ENCODE measurements at places on chromosomes 6 and 20.

DNA sequence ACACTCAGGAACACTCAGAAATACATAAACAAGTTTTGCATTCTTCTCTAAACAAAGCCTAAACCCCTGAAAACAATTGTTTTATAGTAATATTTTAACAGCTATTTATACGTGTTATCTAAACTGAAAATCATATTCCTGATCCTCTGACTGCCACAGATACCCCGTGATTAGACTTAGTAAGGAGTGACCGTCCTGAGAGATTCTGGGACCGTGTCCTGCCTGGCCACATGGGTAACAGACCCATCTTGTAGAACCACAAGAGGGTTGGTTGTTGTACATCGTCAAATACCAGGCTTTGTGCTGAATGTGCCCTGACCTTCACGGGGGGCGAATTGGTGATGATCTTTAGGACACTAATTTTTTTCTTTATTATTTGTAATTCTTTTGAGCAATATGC lies 214.4 kb downstream of the TMEM242 start:
- no peaks in the 10 kb centered on the region for H3K36me3 ChIP-seq
- no peak for DNase-seq
- H3K27me3 ChIP-seq = no peaks in the 10 kb centered on the region
- H3K4me1 ChIP-seq = peaks cover 5% of the 10 kb centered on the region

- H3K36me3 ChIP-seq = no peaks in the 10 kb centered on the region
- DNase-seq = no peak
- peaks cover 3% of the 10 kb centered on the region for H3K4me1 ChIP-seq
- H3K4me3 ChIP-seq = no peak overlapping the region
- no peak overlapping the region for H3K27ac ChIP-seq
Measured at GRCh38 chr6:35808688-35809087, 3.5 kb downstream of the LHFPL5 start.

- no peaks in the 10 kb centered on the region for H3K27me3 ChIP-seq
- H3K27ac ChIP-seq = no peak overlapping the region
- H3K4me3 ChIP-seq = no peak overlapping the region
- H3K4me1 ChIP-seq = peaks cover 15% of the 10 kb centered on the region
- H3K36me3 ChIP-seq = no peaks in the 10 kb centered on the region
- no peak for DNase-seq
Measured at GRCh38 chr6:37693546-37694250, 4.0 kb downstream of the MDGA1 start.

DNA sequence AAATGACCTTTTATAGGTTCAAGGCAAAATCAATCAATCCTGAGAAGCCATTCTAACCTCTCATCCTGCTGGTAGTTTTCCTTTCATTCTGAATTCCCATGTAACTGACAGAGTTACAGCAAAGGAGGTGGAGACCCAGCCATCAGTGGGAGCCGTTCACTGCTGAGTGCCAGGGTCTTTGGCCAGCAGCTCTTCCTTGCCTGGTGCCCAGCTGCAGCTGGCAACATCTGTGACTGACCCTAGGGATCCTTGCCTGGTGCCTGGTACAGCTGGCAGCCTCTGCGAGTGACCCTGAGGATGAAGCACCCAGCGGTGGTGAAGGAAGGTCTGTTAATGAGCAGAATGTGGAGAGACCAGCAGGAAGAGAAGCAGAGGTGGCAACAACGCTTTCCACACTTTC lies 314.6 kb downstream of the THBS2 start:
- no peaks in the 10 kb centered on the region for H3K36me3 ChIP-seq
- no peaks in the 10 kb centered on the region for H3K4me1 ChIP-seq

DNA sequence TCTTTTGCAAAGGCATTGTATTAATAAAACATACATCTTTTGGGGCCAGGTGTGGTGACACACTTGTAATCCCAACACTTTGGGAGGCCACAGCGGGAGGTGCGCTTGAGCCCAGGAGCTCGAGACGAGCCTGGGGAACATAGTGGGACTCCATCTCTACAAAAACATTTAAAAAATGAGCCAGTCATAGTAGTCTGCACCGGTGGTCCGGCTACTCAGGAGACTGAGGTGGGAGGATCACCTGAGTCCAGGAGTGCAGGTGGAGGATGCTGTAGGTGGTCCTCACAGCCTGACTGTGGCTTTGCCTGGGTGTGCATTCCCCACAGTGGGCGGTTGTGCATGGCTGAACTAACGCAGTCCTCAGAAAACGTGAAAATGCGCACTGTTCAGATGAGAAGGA lies 162.5 kb downstream of the DLL1 start:
- H3K4me1 ChIP-seq = peaks cover 4% of the 10 kb centered on the region
- H3K36me3 ChIP-seq = no peaks in the 10 kb centered on the region
- no peak overlapping the region for H3K4me3 ChIP-seq
- no peak overlapping the region for H3K27ac ChIP-seq

DNA sequence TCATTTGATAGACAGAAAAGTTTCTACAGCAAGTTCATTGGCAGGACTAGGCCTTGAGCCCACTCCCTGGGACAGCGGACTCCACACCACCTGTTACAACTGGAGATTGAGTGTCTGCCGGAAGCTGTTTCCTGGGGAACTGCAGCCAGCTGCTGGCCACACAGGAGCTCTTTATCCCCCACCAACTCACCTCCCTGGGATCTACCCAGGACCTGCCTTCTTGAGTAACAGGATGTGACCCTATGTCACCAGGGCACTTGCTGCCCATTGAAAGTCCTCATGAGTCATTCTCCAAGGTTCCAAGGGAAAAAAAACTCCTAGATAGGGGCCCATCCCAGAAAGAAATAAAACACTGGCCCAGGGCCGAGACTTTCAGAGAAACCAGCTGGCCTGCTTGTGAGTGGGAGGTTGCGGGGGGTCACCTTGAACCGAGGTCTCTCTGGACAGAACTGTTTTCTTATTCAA lies 37.4 kb upstream of the SLC9A8 start:
- H3K27me3 ChIP-seq = no peaks in the 10 kb centered on the region
- no peak overlapping the region for H3K4me3 ChIP-seq
- no peaks in the 10 kb centered on the region for H3K36me3 ChIP-seq
- H3K27ac ChIP-seq = no peak overlapping the region
- peak; percentile 31 for DNase-seq

GRCh38 chr6:131924881-131925474 lies 26.2 kb downstream of the CCN2 start:
- H3K4me1 ChIP-seq = peaks cover 16% of the 10 kb centered on the region
- no peaks in the 10 kb centered on the region for H3K36me3 ChIP-seq
- no peaks in the 10 kb centered on the region for H3K27me3 ChIP-seq

DNA sequence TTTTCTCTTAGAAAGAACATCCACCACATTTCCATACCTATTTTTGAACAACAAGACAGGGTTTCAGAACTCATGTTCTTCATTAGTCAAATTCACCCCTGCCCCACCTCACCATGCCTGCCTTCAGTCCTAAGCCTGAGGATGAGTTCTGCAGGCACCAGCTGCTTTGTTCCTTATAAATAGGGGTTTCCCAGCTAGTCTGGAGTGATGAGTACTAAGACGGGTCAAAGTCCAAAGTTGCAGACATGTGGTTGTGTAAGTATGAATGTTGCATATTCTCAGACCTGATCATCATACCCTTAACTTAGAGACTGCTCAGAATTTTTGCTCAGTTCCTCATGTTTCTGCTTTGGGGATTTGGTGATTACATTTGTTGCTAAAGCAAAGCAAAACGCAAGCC lies 257.7 kb upstream of the CDYL start:
- no peak overlapping the region for H3K27ac ChIP-seq
- H3K4me1 ChIP-seq = no peaks in the 10 kb centered on the region
- H3K36me3 ChIP-seq = no peaks in the 10 kb centered on the region

GRCh38 chr20:44271915-44272663 lies 25.0 kb downstream of the GDAP1L1 start:
- H3K4me1 ChIP-seq = no peaks in the 10 kb centered on the region
- H3K27ac ChIP-seq = no peak overlapping the region
- no peaks in the 10 kb centered on the region for H3K27me3 ChIP-seq
- DNase-seq = no peak
- H3K36me3 ChIP-seq = peaks cover 6% of the 10 kb centered on the region

GRCh38 chr20:26243731-26244130 lies 547.1 kb upstream of the ZNF337 start:
- no peaks in the 10 kb centered on the region for H3K4me1 ChIP-seq
- DNase-seq = no peak
- H3K4me3 ChIP-seq = no peak overlapping the region

DNA sequence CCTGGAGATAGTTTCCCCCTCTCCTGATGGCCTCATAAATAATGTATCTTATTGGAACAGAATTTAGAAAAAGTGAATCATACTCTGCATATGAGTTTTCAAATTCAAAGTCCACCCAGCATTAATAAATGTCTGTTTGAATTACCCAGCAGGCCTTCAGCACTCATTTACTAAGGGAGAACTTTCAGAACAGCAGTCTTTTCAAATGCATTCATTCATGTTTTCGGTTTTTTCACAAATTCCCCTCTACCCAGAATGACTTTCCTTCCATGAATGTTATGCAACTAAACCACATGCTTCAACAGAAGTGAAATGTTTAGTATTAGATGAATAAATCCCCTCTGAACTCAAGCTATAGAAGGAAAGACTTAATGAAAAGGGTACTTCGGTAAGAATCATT lies 92.4 kb downstream of the RTN4IP1 start:
- DNase-seq = no peak
- H3K27ac ChIP-seq = no peak overlapping the region
- no peaks in the 10 kb centered on the region for H3K4me1 ChIP-seq
- H3K36me3 ChIP-seq = no peaks in the 10 kb centered on the region

GRCh38 chr6:16406966-16407365 lies 168.6 kb downstream of the GMPR start:
- H3K36me3 ChIP-seq = no peaks in the 10 kb centered on the region
- no peak overlapping the region for H3K4me3 ChIP-seq
- peaks cover 59% of the 10 kb centered on the region for H3K4me1 ChIP-seq
- H3K27ac ChIP-seq = no peak overlapping the region
- no peaks in the 10 kb centered on the region for H3K27me3 ChIP-seq

- H3K36me3 ChIP-seq = no peaks in the 10 kb centered on the region
- H3K4me3 ChIP-seq = no peak overlapping the region
- H3K27ac ChIP-seq = peak overlapping the region; percentile 21
- H3K4me1 ChIP-seq = peaks cover 19% of the 10 kb centered on the region
- no peak for DNase-seq
- H3K27me3 ChIP-seq = no peaks in the 10 kb centered on the region
Measured at GRCh38 chr6:74936886-74937285, 269.0 kb downstream of the COL12A1 start.

DNA sequence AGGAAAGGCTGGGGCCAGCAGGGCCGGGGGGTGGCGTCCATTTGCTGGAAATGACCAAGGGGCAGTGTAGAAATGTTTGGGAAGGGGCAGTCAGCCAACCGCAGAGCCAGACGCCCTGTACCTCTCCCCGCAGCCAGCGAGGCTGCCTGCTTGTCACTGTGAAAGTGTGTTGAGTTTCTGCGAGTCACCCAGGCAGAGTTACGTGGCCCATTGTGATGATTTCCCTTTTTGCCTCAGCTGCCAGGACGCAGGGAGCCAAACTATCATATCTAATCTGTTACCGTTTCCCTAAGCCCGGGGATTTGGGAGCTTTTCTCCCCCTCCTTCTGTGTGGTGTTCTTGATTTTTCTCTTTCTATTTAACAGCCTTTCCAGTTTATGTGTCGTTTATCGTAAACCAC lies 67.9 kb upstream of the STX16 start:
- H3K4me3 ChIP-seq = no peak overlapping the region
- no peak for DNase-seq
- no peaks in the 10 kb centered on the region for H3K27me3 ChIP-seq
- no peak overlapping the region for H3K27ac ChIP-seq
- no peaks in the 10 kb centered on the region for H3K36me3 ChIP-seq

DNA sequence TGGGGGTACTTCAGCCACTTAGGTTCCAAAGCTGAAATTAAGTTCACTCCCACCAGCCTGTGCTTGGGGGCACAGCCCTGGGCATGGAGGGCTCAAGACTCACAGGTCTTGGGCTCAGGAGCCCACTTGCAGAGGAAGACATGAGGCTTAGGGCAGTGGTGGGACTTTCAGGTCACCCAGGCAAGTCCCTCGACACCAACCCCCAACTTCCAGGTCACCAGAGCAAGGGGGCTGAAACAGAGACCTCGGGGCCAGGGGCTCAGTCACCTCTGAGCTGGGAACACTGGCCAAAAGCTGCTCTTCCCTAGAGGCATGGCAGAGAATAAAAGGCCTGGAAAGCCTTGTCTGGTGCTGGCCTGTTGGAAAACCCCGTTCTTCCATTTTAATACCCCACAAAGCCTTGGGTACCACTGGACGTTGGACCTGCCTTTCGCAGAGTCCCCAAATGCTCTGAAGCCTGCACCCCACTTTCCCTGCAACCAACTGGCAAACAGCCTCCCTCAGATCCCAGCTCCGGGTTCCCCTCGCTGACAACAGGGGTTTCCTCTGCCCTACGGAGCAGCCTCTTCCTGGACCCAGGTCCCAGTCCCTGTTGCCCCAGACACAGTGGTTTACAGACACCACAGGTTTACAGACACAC lies 160.9 kb upstream of the PMEPA1 start:
- no peaks in the 10 kb centered on the region for H3K4me1 ChIP-seq
- no peak overlapping the region for H3K27ac ChIP-seq
- H3K4me3 ChIP-seq = no peak overlapping the region
- H3K36me3 ChIP-seq = no peaks in the 10 kb centered on the region
- no peaks in the 10 kb centered on the region for H3K27me3 ChIP-seq
- DNase-seq = no peak

- H3K27ac ChIP-seq = no peak overlapping the region
- no peaks in the 10 kb centered on the region for H3K27me3 ChIP-seq
- peaks cover 31% of the 10 kb centered on the region for H3K36me3 ChIP-seq
- H3K4me3 ChIP-seq = no peak overlapping the region
Measured at GRCh38 chr20:61974357-61974665, 91.4 kb downstream of the TAF4 start.

DNA sequence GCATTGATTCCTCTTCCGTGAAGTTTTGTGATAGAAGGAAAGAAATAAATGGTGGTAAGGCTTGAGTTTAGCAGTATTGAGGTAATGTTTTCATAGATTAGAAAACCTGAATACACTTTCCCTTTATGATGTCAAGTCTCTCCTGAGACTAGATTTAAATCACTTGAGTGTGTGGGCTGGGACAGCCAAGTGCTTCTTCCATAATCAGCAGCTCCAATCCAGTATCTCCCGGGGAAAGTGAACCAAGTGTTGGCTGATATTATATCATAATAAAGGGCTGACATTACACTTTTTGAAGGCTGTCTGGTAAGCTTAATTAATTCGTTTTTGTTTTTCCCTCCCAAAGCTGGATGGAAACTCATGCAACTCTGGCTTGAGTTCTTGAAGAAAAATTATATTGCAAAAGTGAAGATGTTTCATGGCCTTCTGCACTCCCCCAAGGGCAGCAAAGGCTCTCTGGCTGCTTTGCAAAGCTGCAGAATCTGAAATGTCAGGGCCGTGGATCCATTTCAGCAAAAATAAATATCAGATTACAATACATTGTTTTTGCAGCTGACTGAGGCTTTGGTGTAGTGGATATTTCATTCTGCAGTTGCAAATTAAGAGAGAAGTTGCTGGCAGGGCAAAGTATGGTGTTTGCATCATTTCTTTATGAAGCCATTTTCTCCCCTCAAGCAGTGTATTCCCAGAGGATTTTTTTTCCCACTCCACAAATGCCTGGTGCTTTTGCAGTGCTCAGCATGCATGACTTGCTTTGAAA lies 101.2 kb downstream of the MKKS start:
- no peaks in the 10 kb centered on the region for H3K27me3 ChIP-seq
- no peak overlapping the region for H3K4me3 ChIP-seq
- no peaks in the 10 kb centered on the region for H3K4me1 ChIP-seq
- no peak overlapping the region for H3K27ac ChIP-seq
- no peak for DNase-seq

- H3K27me3 ChIP-seq = no peaks in the 10 kb centered on the region
- no peaks in the 10 kb centered on the region for H3K4me1 ChIP-seq
- H3K27ac ChIP-seq = no peak overlapping the region
- no peak for DNase-seq
Measured at GRCh38 chr20:46464451-46464850, 48.9 kb downstream of the ZNF334 start.

Measured in thoracic aorta (tissue), 2 donors.